GM04504 (cell line): ENCODE measurements at places on chromosomes 2 and 18.

- no peak for DNase-seq
Measured at GRCh38 chr2:150041722-150042425, 445.6 kb downstream of the RND3 start.

DNA sequence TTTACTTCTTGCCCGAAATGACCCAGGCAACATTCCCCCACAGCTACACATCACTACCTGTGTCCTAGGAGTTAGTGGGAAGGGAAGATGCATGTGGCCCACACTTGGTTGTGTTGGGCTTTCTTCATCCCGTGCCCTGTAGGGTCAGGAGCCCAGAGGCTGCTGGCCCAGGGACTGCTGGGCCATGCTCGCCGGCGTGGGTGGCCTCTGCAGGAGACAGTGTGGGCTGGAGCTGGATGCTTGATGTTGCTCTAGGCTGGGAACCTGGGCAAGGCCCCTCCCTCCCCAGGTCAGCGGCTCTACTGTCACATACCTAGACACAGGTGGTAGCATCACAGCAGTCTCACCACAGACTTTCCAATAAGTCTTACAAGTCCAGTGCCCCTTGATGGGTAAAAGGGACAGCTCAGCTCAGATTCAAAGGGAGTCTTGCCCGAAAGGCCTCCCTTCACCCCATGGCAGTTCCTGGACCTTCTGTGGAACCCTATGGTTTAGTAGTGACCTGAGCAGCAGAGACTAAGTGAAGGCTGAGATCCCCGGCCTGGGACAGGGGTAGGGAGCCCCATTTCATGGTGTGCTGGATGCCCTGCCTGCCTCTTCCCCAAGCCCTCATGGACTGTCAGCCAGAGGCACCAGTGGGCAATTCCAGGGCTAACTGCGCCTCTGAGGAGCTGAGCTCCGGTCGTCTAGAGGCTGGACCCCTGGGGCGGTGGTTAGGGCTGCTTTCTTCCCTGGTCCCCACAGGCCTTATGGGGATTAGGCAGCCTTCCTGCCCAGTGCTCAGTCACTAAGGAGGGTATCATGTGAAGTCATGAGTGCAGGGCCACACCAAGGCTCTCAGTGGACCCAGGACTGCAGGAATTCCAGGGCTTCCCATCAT is 45.4 kb upstream of the FAHD2A start:
- no peak for DNase-seq

- DNase-seq = no peak
Measured at GRCh38 chr2:207352978-207353671, 176.6 kb upstream of the CREB1 start.

- DNase-seq = no peak
Measured at GRCh38 chr2:8472545-8473323, 209.1 kb upstream of the ID2 start.

DNA sequence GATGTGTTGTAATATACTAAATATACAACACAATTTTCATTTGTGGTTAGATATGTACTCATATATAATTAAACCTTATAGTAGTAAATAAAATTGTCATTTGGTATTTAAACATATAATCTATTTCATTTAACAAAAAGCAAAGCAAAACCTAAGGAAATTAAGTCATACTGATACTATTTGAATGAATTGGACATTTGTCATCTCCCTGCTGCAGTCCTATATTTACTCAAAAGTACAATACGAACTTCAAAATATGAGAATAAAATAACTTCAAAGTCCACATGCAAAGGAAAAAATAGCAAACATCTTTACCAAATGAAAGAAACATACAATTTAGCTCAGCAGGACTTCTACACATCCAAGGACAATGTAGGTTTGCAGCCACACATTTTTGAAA is 11.8 kb upstream of the HAT1 start:
- DNase-seq = no peak

DNA sequence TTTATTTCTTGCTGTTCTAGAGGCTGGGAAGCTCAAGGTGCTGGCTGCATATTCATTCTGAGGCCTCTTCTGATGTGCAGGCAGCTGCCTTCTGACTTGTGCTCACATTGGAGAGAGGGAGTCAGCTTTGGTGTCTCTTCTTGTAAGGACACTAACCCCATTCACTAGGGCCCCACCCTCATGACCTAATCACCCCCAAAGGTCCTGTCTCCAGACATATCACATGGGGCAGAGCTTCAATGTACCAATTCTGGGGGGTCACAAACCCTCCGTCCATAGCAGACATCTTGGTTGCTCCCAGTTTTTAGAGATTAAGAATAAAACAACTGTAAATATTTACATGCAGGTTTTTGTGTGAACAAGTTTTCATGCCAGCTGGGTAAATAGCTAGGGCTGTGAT is 109.1 kb downstream of the RTP5 start:
- no peak for DNase-seq

DNA sequence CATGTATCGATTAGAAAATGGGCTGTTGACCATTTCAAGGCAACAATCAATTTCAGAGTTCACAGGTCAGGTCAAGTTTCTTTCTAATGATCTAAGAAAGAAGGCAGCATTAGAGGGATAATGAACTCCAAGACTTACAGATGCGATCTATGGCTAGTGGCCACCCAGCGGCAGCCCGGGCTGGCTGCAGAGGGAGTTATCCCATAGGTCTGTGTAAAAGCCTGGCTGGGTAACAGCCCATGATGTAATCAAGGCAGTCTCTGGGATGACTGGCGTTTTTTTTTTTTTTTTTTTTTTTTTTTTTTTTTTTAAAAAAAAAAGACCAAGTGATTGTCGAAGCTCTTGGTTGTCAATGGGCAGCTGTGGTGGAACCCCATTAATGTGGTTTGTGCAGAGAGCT is 171.1 kb upstream of the SKOR2 start:
- DNase-seq = peak; percentile 7

DNA sequence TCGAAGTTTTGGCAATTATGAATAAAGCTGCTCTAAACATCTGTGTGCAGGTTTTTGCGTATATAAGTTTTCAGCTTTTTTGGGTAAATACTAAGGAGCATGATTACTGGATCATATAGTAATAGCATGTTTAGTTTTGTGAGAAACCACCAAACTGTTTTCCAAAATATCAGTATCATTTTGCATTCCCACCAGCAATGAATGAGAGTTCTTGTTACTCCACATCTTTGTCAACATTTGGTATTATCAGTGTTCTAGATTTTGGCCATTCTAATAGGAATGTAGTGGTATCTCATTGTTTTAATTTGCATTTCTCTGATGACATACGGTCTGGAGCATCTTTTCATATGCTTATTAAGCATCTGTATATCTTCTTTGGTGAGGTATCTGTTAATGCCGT is 143.4 kb upstream of the MYO3B start:
- no peak for DNase-seq

DNA sequence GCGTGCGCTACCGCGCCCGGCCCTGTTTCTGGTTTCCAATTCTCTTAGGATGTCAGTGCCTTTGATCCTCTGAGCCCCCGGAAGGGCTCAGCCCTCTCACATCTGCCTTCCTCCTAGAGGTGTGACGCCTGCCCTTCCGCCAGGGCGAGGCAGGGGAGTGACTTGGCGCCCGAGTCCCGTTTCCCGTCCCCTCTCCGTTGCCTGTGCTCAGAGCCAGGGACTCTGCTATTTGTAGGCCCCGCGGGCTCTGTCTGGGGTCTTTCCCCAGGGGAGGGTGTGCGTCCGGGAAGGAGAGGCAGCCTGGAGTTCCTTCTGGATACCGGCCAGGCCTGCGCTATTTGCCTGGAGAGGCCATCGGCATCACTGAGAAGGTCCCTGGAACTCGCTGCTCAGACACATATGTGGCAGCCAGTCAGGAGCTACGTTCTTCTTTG is 103.7 kb upstream of the TAF1B start:
- no peak for DNase-seq

- DNase-seq = no peak
Measured at GRCh38 chr2:211534632-211535031, 978.2 kb downstream of the CPS1 start.

DNA sequence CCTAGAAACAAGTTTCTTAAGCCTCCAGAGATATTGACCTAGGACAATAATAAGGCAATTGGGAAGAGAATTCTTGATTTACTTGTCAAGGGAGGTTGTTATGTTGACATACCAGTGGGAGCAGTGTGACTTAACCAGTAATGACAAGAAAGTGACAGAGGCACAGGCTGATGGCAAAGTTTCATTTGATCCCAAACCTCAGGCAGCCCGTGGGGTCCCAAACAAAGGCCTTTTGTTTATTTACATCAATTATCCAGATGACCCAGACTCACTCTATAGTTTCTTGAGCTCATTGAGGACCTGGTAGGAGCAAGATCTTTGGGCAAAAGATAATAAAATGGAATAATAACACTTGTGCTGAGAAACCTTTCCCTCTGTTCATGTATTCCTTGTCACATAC is 336.8 kb downstream of the ARL6IP6 start:
- no peak for DNase-seq

DNA sequence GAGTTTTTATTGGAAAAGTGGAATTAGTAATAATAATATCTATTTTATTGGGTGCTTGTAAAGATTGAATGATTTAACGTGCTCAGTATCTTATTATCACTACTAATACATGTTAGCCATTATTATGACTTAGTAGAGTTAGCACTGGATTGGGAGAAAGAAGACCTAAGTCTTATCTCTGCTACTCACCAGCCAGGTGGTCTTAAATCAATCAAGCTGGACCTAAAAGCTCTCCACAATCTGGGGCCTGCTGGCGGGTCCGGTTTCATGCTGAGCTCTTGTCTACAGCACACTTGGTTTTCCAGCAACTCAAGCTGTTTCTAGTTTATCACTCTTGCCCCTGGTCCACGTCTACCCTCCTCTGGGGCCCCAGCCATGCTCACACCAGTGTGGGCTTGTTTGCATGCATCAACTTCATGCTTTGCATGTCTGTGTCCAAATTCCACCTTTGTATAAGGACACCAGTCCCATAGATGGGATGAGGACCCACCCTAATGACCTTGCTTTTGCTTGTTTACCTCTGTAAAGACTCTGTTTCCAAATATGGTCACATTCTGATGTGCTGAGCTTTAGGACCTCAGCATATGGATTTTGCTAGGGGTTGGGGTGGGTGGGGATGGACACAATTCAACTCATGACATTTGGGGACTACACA is 363.1 kb downstream of the LPIN1 start:
- DNase-seq = no peak

DNA sequence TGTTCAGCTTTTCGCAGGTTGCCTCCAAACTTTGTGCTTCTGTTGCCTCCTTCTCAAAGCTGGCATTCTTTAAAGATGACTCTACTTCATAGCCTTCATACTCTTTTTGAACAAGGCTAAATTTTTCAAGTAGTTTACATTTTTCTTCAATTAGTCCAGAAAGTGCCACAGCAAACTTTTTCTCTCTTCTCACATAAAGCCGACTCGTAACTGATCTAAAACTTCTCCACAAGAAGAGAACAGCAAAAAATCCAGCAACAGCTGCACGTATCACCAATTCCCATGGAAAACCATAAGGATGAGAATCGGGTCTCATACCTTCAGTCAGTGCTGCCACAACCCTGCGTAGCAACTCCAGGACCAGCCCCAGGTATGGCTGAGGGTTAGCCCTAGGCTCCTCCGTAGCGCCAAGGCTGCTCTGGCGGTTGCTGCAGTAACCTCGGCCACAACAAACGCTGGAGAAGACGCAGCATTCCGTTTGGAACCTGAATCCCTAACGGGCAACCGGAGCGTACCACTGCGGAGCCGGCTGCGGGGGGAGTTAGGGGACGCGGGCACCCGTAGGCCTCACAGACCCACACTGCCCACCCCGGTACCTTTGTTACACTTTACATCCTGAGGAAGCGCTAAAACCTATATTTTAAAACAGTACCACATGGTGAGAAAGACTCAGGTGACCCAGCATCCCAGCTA is at the start of gene CTAGE1:
Gene CTAGE1, minus strand, starts transcription at position 420 of the 693 bp plus-strand sequence. Its CDS starts 104 bp downstream, at position 316.
- DNase-seq = no peak

- DNase-seq = peak; percentile 79
Measured at GRCh38 chr18:34709104-34709503, 994 bp upstream of the DTNA start.

DNA sequence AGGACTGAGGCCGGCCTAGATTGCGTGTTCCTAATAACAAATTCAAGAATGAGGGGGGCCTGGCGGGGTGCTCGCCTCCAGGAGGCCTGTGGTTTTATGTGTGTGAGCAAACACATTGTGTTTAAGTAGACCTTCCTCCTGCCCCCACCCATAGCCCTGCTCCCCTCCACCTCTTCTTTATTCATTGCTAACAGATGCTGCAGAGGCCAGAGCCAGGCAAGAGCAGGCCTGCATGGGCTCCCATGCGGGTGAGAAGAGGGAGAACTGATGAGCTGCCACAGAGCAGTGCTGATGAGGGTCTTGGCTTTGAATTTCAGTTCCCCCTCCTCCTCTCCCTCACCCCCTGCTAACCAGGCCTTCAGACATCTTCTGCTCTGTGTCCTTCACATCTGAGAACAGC is 154.6 kb downstream of the OSR1 start:
- DNase-seq = no peak

DNA sequence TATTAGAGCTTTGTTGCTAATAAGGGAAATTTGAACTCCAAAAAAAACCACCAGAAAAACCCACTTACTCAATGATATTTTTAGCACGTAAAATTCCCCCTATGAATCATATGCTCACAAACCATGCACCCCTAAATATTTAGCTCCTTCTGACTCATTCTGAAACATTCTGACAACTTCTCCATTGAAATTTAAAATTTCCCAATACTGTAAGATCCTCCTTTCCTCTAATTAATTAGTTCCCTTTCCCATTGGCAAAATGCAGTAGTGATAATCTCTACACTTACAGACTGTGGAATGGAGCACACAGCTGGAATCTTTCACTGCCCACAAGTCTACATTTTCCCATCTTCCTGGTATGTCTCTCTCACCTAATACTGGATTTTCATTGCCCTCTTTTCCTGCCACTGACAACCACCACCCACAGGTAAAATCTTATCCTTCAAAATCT is 215.8 kb upstream of the ACVR2A start:
- no peak for DNase-seq

DNA sequence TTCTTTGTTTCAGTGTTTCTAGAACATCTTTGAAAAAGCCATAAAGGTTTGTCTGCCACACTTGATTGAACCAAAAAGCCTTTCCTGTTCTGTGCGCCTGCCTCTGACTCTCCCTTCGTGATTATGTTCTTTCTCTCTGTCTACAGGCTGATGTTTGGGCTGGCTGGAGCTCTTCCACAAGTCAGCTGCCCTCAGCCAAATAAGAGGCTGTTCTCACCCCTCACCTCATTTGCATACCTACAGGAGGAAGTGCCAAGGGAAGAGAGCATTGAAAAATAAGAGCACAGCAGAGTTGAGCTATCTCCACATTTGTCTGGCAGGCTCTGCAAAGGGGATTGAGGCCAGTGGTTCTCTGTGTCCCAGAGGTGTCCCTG is 15.8 kb downstream of the INPP5D start:
- DNase-seq = no peak

- DNase-seq = no peak
Measured at GRCh38 chr2:486371-486770, 190.8 kb downstream of the TMEM18 start.

GRCh38 chr2:202689459-202689858 is 54.7 kb downstream of the FAM117B start:
- DNase-seq = no peak
